ENCODE measurements at places on chromosomes 11 and 22.
A peak's percentile ranks its signal among the peaks of the same experiment; 100 is the strongest.

DNA sequence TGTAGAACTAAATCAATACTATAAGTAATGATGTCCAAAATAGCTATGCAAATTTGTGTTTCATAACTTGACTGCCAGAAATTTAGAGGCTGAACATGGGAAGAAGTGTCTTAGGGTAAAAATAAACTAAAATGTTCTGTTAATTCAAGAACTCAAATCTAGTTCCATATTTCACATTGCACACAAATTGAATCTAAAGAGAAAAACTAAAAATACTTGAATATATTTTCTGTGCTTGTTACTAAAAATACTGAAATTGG lies 43.5 kb downstream of the FANCF start:
- DNase-seq = no peak

DNA sequence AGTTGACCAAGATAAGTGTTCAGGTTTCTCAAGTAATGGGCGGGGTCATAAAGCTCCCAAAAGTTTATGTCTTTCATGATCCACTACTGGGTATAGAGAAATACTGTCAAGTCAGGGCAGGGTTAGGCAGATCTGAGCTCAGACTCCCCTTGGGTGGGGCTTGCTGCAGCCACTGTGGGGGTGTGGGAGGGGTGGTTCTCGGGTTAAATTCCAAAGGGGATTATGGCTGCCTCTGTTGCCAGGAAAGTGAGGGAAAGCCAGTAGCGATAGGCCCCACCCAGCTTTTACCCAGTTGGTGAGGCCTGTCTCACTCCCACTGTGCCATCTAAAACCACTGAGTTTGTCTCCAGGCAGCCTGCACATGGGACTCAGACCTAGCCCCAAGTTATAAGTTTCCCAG lies 37.8 kb downstream of the DLG2 start:
- DNase-seq = no peak

GRCh38 chr11:77167791-77168190 lies 39.7 kb downstream of the MYO7A start:
- no peak for DNase-seq

GRCh38 chr11:125182573-125182972 lies 18.0 kb downstream of the PKNOX2 start:
- no peak for DNase-seq

DNA sequence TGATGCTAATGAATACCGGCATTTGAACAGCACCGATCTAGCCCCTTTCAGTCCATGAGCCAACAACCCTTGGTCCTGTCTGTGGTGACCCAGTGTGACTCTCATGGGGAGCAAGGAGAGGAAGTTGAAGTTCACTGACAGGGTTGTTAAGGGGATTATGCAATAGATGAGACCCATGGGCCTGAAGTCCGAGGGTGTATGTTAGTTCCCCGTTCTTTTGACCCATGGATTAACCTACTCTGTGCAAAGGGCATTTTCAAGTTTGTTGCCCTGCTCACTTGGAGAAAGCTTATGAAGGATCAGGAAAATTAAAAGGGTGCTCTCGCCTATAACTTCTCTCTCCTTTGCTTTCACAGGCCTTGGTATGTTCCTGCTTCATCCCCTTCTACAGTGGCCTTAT lies 4.9 kb downstream of the PNPLA3 start:
- no peak for DNase-seq

GRCh38 chr11:93489841-93490240 lies 53.4 kb downstream of the SMCO4 start:
- DNase-seq = no peak

- peak; percentile 6 for DNase-seq
Observed at GRCh38 chr22:26828311-26828710, 170.9 kb downstream of the MIAT start.

DNA sequence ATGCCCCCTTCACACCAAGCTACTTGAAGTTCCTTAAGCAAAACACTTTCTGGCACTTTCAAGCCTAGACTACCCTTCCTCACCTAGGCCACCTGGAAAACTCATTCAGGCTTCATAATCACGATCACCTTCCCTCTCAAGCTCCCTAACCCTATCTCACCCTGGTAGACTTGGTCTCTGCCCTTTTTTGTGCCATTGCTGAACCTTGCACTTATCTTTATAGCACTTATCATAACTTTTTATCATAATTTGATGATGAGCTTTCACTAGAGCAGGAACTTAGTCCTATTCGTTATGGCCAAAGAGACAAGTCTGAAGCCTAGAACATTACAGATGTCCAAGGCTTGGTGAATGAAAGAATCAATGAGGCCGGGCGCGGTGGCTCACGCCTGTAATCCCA lies 5.5 kb downstream of the SLC35F2 start:
- no peak for DNase-seq

DNA sequence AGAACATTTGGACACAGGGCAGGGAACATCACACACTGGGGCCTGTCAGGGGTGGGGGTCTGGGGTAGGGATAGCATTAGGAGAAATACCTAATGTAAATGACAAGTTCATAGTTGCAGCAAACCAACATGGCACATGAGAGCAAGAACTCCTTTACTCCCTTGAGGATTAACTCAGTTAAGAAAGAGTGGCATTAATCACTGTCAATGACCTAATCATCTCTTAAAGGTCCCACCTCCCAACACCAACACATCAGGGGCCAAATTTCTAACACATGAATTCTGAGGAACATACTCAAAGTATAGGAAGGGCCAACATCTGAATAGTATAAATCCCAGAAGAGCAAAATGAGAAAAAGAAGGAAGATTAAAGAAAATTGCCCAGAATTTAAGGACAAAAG lies 272.9 kb downstream of the SWAP70 start:
- no peak for DNase-seq

DNA sequence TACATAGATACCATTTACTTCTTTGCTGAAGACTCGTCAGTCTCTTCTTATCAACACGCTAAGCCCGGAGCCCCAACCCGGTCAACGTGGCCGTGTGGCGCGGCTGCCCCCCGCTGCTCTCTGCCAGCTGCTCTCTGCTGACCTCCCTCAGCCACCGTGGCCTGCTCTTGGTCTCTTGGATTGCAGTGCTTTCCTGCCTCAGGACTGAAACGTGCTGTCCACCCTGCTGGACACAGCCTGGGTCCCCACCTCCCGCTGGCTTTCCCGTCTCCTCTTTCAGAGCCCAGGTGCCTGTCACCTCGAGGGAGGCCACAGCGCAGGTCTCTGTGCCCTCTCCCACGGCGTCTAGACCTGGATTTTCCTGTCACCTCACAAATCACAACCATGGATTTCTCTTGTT lies 388.1 kb upstream of the B3GAT1 start:
- no peak for DNase-seq

DNA sequence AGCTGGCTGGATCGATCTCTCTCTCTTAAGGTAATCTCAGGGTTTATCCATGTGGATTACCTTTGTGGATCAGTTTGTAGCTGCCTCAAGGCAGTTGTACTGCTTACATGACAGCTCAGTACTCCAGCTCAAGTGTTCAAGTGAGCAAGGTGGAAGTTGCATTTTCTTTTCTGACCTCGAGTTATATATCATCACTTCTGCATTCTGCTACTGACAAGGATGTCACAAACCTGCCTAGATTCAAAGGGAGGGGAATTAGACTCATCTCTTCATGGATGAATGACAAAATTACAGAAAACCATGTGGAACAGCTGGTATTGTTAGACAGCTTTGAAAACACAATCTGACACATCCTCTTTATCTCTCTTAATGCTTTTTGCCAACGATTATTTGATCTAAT lies 6.1 kb upstream of the TCN2 start:
- no peak for DNase-seq

- DNase-seq = peak; percentile 85
Observed at GRCh38 chr11:126355324-126355925, at the start of gene ST3GAL4. Gene ST3GAL4, plus strand, starts transcription at chr11:126355686. Its CDS starts 50,470 bp downstream, at chr11:126406156.

- DNase-seq = no peak
Observed at GRCh38 chr22:47918276-47918921, 1155.9 kb downstream of the TBC1D22A start.

DNA sequence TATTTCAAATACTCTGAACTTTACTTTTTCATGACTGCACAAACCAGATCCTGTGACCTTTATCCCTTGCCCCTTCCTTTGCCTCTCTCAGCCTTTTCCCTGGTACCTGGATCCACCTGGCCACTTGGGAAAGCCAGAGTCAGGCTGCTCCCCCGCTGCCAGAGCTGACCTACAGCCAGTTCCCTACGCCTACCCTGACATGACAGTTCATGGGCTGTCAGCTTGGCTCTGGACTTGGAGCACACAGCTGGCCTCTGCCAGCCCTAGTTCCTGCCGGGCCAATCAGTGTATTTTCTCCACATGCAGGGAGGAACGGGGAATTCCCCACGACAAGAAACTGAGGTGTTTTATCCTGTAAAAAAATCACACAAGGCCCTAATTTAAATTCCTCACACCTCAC lies 382.6 kb downstream of the INSC start:
- no peak for DNase-seq

- DNase-seq = no peak
Observed at GRCh38 chr11:102316346-102316904, 859 bp upstream of the BIRC3 start.

All from foreskin fibroblast (primary cell).